ENCODE measurements at places on chromosomes 4 and X.

DNA sequence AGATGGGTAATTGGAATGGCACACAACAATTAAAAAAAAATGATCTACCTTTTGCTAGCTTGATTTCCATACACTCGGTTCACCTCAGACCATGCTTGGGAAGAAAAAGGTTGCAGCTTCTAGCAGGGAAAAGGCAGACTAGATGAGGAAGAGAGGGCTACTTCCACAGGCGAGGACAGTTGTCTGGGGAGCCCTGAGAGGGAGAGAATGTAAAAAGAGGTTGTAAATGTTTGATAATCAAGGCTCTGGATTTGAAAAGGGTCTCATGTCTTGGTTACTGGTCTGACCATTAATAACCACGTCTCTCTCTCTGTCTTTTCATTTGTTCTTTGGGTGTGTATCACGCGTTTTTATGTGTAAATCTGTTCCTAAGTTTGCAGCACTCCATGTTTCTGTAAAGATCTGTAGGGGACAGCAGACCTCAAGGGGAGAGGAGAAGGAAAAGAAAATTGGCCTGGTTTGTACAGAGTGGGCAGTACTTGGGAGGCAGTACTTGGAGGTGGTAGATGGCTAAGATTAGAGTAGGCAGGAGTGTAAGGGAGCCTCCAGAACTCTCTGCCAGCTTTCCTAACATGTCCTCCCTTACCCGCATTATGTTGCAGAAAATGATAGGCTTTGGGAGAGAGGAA lies 750 bp downstream of the ARMCX5 start:
- no peak for DNase-seq

DNA sequence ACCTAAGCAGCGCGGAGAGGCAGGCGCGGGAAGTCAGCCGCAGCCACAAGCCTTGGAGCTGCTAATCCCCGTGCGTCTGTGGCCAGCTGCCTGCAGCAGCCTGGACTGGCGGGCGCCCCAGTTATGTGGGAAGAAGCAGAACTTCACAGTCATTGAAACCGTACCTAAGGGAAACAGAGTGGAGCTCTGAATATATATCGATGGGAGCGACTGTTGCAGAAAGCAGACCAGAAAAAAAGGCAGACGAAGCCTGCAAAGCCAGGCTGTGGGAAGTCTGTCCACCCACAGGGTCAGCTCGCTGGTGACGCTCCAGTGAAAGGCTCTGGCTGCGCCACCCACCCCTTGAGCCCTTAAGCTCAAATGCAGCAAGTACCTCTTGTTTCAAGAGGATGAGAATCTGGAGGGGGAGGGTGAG lies 24.7 kb downstream of the KCNE5 start:
- no peak for DNase-seq

DNA sequence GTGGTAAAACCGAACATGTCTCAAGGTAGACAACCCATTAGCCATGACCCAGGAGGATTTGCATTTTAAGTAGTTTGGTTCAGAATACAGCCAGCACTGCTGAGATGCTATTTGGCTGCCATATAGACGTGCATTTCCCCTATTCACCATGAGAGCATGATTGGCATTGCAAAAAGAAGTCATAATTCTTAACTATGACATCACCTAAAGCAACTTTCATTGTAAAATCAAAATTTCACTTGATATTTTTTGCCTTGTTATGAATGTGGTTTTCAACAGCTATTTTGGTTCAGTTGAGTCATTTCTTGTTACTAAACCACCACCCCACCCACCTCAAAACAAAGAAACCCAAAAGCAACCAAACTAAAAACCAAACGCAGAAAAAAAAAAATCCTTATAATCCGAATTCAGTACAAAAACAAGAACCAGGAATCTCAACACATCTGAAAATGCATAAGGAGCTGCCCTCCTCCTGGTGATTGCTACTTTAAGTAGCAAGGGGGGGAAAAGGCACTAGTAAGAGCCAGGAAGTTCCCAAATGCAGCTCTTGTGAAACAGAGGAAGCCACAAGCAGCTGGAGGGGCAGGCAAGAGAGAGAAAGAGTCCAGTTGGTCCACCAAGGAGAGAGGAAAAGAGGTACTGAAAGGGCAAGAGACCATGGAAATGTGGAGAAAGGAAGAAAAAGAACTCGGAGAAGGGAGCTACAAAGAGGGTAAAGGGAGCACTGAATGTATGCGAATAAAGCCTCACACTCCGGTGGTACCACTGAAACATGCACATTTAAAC lies 3.1 kb downstream of the SLITRK4 start:
- no peak for DNase-seq

GRCh38 chr4:146260521-146260920 lies 46.2 kb downstream of the REELD1 start:
- DNase-seq = no peak

DNA sequence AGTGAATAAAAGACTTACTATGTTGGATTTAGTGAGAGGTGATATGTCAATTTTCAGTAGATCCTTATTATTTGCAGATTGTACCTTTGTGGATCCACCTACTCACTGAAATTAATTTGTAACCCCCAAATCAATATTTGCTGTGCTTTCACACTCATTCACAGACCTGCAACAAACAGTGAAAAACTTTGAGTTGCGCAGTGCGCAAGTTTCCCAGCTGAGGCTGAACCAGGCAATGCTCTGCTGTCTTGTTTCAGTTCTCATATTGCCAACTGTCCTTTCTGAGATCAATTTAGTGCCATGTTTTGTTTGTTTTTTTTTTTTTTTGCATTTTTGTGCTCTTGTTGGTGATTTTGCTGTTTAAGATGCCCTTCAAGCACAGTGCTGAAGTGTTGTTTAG lies 40.8 kb upstream of the LEF1 start:
- no peak for DNase-seq

DNA sequence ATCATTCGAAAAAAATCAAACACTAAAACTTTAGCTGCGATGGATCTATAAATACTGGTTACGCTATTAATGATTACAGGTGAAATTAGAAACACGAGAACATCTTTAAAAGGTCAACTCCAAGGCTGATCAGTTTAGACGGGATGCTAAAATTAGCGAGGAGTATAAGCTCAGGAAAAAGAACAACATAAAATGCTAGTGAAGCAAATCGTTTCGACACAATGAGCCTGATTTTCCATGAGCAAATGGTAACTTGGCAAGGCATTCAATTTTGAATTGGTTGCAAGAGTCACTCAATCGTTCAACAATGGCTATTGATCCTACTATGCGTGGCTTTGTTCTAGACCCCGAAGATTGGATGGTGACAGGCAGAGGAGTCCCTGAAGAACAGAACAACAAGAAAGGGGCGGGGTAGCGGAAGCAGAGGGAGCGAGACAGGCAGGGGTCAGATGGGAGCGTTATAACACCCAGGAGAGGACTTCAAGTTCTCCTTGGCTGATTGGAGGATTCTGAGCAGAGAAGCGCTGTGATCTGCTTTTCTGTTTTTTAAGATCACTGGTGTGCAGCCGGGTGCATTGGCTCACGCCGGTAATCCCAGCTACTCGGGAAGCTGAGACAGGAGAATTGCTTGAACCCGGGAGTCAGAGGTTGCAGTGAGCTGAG lies 146.5 kb downstream of the RBM47 start:
- no peak for DNase-seq

GRCh38 chr4:40253906-40254305 lies 57.1 kb downstream of the RHOH start:
- no peak for DNase-seq

DNA sequence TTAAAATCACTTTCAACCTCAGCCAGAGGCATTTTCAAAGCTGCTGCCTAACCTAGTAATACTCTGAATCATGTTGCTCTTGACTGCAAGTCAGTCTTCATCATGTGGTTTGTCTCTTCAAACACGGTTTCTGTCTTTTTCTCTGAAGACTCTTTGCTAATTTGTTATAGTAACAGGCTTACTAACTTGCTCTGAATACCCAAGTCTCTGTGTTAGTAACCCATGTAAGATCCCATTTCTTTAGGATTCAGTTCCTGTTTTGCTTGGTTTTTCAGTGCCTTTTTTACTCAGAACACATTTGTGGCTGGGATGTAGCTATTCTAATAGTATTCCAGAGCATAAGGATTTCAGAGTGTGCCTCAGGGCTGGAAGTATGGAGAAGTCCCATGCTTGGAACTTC lies 1450.6 kb upstream of the IGFBP7 start:
- no peak for DNase-seq

- no peak for DNase-seq
Observed at GRCh38 chrX:40871385-40872082, 136.2 kb upstream of the MED14 start.

GRCh38 chr4:77834403-77834802 lies 15.2 kb upstream of the CNOT6L start:
- no peak for DNase-seq

GRCh38 chr4:76198411-76199237 lies 15.0 kb downstream of the SCARB2 start:
- DNase-seq = no peak

GRCh38 chr4:37763831-37764230 lies 62.7 kb upstream of the PGM2 start:
- no peak for DNase-seq

DNA sequence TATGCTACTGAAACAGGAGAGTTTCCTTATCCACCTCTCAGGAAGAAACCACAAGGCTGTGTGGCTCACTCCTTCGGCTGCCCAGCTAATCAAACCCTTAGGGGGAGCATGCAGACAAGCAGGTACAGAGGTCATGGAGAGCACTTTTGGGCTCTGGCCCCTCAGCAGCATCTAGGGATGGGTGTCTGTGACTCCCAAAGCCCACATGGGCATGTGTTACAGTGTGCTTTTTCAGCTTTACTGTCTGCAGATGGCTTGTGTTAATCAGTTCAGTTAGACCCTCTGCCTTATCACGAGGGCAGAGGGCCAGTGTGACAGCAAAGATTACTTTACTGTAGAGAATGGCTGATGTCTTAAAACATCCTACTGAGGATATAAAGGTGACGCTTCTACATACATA lies 447.4 kb downstream of the PCDH10 start:
- no peak for DNase-seq

DNA sequence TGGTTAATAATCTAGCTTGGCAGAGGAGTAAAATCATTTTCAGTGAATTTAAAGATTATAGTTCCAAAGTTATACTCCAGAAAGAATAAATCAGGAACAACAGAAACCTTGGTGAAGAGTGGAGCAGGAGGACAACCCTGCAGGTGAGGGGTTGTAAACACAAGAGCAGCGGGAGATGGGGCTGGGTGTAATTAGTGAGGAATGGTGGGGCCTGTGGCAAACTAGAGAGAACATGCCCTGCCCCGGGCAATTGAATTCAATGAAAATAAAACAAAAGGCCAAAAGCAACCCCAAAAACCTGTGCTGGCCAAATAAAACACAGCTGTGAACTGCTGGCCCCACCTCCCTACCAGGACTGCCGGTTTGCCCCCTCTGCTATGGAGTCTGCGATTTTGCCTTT lies 325.2 kb downstream of the NR3C2 start:
- DNase-seq = no peak
